ENCODE measurements at places on chromosomes 11 and 22.

DNA sequence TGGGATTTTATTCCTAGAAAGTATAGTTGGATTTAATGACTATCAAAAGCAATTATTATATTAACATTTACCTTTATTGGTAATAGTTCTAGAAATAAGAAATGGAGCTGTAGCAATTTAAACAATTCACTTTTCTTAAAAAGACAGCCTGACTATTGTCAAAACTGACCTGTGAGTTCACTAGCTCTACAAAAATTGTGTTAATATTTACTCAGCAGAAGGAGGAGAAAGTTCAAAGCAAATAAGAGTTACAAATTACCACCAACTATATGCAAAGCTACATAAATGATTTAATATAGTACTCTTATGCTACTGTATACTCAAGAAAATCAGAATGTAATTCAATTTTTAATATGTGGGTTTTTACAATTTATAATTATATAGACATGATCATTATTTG lies 310.0 kb downstream of the DCDC1 start:
- no peak for DNase-seq

GRCh38 chr11:57237204-57237681 lies at the start of gene APLNR:
APLNR (minus strand) TSS chr11:57237250; CDS start chr11:57237004, 246 bp downstream.
- DNase-seq = no peak

- DNase-seq = no peak
Observed at GRCh38 chr11:8638300-8638699, 44.2 kb downstream of the TRIM66 start.

- no peak for DNase-seq
Observed at GRCh38 chr22:28927630-28928029, 44.3 kb downstream of the ZNRF3 start.

DNA sequence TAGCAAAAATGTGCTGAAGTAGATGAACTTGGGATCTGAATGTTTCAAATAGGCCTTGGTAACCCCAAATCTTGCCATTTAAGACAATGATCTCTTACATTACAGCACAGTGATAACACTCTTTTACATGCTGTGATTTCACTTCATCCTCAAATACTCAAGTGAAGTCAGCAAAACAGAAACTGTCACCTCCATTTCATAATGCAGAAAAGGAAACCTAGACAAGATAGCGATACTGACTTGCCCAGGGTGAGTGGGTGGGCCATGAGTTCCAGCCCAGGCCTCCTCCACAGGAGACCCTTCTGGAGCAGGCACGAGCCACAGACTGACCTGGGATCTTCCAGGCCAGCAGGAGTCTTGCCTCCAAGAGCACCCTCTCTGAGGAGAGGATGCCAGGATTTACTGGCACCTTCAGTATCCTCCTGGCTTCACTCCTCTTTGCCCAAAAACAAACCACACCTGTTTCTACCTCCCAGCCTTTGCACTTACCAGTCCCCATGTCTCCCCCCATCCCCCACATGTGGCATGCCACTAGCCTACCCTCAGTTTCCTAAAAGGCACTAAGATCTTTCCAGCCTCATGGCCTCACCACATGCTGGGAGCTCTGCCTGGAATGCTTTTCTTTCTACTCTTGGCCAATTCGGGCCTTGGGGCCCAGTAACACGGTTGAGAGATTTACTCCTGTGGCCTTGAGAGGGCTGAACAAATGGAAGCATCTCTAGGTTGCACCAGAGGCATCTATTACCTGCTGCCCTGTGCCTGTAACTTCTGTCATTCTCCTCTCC lies 1.9 kb upstream of the DGAT2 start:
- no peak for DNase-seq

GRCh38 chr11:93614173-93614722 lies 47.2 kb upstream of the CEP295 start:
- DNase-seq = no peak

GRCh38 chr11:20355221-20356219 lies 8.0 kb upstream of the HTATIP2 start:
- DNase-seq = no peak

GRCh38 chr22:31488988-31489617 lies 539 bp downstream of the EIF4ENIF1 start:
- DNase-seq = no peak

GRCh38 chr11:128375961-128376360 lies 211.4 kb downstream of the ETS1 start:
- no peak for DNase-seq

- no peak for DNase-seq
Observed at GRCh38 chr22:26797910-26798309, 140.5 kb downstream of the MIAT start.

- no peak for DNase-seq
Observed at GRCh38 chr22:44275631-44275995, 37.1 kb downstream of the SHISAL1 start.

DNA sequence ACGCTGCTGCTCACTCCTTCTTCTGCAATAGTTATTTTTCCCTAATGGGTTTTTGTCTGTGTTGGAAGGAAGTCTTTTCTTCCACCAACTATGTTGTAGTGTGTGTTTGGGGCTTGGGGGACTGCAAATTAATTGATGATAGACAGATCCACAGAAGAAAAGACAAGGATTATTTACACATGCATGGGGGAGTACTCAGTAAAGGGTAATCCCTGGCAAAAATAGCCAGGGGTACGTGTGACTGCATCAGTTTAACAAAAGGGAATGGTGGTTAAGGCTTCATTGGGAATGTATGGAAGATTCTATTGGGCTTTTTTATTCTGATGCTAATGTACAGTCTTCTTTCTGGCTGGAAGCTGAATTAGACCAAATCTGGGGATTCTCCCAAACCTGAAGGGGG lies 20.2 kb upstream of the FEZ1 start:
- no peak for DNase-seq

DNA sequence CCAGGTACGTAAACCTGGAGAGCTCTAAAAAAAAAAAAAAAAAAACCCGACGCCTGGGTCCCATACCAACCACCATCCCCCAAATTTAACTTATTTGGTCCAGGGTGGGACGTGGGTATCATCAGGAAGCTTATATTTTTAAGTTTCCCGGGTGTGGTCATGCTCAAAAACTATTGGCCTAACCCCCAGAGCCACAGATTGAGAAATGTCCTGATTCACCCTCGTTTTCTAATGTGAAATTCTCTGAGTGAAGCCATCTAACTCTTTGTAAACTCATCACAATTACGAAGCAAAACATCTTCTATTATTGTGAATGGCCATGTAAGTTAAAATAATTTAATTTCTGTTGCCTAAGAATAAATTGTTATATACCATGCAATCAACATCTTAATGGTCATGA lies 29.6 kb downstream of the PAK1 start:
- DNase-seq = no peak

DNA sequence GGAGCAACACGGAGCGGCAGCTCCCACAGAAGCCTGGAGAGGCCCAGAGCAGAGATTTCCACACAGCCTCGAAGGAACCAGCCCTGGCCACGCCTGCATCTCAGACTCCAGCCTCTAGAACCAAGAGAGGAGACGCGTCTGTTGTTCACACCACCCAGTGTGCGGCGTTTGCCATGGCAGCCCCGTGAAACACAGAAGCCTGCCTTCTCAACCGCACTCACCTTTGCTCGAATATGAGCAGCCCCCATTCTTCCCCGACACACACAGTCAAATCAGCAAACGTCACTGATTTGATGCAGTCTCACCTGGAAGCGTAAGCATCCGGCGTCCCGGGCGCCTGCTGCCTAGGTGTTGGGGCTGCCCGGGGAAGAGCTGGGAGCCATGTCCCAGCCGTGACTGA lies 14.2 kb upstream of the TALDO1 start:
- no peak for DNase-seq

- DNase-seq = no peak
Observed at GRCh38 chr11:109303342-109303741, 118.6 kb upstream of the C11orf87 start.

GRCh38 chr11:109229682-109230081 lies 192.3 kb upstream of the C11orf87 start:
- no peak for DNase-seq

DNA sequence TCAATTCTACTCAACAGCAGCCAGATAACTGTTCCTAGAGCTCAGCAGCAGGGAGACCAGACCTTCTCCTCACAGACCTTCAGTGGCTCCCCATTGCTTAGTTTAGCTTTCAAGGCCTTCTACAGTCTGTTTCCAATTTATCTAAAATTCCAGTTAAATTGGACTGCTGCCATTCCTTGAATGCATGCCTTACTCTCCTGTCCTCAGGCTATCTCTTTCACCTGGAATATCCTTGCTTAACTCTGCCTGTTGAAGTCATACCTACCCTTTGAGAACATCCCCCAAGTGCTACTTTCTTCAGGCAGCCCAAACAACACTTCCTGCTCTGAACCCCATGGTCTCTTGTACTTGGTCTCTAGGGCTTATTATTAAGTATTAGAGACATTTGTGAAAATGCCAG lies 120.7 kb upstream of the TENM4 start:
- DNase-seq = no peak

Measured in ureter (tissue), 1 donor.